ENCODE measurements at places on chromosomes 3 and 15. TPM values are rescaled to one million over a fixed set of nuclear protein-coding genes. Genes with fewer than 3 reads are reported as not detected.

GRCh38 chr3:162170581-162170980 is 674.0 kb downstream of the OTOL1 start:
- DNase-seq, result no peak

GRCh38 chr3:157530637-157531300 is 27.6 kb upstream of the VEPH1 start:
- DNase-seq, result no peak

UCN2 gene
- polyA plus RNA-seq, result 0.19 TPM

PDZRN3 gene
- 69.6 TPM for polyA plus RNA-seq

- no peak for DNase-seq
Observed at GRCh38 chr3:190666821-190667220, 152.9 kb downstream of the IL1RAP start.
